ENCODE measurements at places on chromosomes 6 and 20. TPM values are rescaled to one million over a fixed set of nuclear protein-coding genes. Genes with fewer than 3 reads are reported as not detected.

DNA sequence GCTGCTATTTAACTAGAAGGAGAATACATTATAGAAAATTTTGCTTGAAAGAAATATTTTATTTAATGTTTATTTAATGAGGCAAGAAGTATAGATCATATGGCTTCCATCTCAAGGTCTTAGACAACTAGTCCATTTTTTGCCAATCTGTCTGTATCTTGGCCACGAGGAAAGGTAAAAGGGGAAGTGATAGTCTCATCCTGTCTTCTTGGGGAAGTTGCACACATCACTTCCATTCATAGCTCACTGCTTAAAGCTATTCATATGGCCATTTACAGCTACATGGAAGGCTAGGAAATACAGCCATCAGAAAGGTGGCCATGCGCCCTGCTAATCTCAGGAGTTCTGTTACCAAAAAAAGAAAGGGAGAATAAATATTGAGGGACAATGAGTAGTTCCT, 50.8 kb downstream of the METTL24 start:
- no peak for DNase-seq

DNA sequence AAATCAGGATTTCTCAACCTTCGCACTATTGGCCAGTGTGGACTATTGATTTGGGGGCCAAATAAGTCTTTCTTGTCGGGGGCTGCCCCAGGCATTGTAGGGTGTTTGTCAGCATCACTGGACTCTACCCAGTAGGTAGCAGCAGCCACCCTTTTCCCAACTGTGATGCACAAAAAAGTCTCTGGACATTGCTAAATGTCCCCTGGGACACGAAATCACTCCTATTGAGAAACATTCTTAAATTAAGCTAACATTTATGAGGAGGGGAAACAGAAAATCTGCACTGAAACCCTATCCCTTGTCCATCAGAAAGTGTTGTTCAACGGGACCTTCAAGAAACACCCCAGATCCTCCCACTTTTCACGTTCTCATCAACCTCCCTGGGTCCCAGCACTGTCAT, 54.2 kb downstream of the NFATC2 start:
- peak; percentile 16 for DNase-seq

DNA sequence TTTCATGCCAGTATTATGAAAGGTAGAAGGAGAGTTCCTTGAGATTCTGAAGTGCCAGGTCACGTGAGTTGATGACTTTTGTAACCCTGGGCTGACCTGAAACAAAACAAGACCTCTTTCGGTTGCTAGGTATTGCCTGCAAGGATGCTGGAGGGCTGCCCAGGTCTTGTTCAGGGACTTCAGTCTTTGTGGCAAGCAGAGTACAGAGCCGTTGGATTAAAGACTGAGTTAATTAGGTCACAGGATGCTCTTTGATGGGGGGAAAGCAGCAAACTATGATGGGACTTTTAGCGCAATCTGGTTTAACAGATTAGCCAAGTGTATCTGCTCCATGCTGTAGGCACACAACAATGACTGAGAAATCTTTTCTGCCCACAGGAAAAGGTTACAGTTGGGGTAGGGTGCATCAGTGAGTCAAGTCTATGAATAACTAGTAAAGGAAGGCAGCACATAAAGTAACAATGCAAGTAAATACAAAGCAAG, 12.8 kb upstream of the ELOVL5 start:
- DNase-seq = no peak

DNA sequence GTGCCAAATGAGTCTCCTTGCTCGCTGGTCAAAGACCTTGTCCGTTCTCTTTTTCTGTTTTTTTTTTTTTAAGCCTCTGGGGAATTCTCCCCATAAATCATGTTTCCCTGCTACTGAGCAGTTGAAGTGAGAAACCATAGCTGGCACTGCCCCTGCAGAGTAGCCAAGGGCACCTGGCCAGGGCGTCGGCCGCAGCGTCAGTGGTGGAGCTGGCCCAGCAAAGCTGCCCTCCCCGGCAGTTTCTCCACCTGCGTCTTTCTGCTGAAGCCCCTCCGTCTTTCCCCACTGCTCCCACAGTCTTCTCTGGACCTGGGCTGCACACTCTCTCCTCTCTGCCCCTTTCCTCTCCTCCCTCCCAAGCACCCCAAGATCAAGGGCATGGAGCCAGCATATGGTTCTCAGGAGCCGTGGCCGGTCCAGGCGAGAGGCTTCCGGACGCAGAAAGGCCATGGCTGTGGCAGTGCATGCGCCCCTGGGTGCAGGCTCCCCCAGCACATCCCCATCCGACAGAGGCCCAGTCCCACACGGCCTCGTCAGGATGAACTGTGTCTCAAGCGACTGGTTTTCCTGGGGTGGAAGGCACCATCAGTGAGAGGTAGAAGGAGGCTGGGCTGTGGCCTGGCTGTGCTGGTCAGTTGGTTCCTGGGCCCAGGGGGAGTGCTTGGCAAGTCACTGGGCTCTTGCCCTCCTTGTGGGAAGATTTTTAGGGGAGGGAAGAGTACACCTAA, 218.1 kb downstream of the ERMARD start:
- no peak for DNase-seq

GRCh38 chr6:34559651-34560365, 3.7 kb upstream of the SPDEF start:
- DNase-seq = no peak

- no peak for DNase-seq
Observed at GRCh38 chr6:75484535-75484934, 9.1 kb downstream of the FILIP1 start.

DNA sequence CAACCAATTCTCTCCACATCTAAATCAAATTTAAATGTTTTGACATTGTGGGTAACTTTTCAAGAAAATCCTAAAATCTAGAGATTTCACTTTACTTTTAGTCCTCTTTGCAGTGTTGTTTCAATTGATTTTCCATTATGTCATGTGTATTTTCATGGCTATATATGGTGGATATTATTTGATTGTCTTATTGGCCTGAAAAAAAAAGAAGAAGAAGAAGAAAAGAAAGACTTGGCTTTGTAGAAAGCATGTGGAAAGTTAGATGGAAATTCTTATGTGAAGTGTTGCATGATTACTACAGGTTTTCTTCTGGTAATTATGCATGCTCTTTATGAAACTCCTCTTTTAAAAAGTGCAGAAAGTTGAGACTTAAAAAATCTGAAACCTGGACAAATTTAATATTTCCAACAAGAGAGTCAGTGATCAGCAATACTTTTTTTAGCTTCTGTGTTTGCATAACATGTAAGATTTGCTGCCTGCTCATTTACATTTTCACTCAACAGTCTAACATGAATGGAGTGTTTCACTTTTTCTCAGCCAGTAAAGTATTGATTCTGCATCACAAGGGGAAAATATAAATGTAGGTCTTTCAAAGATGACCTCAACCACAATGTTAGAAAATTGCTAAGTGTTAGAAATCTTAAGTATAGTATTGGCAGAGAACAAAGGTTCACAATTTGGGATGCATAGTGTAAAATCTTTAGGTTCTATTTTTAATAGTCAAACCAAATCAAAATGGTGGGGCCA, 438.7 kb downstream of the BCKDHB start:
- DNase-seq = no peak

GRCh38 chr6:7432391-7433120, 42.9 kb downstream of the RIOK1 start:
- DNase-seq = no peak

- DNase-seq = peak; percentile 39
Observed at GRCh38 chr6:34656378-34657036, 40.1 kb downstream of the ILRUN start.

- DNase-seq = no peak
Observed at GRCh38 chr6:104613416-104614001, 246.2 kb downstream of the HACE1 start.

GRCh38 chr6:66421570-66421969, 714.5 kb upstream of the EYS start:
- no peak for DNase-seq

The PHF20 gene
- 56.7 TPM for total RNA-seq

The RXRB gene
- total RNA-seq = 78.2 TPM

The PPP1R3G gene
- total RNA-seq = 0.20 TPM

The SASH1 gene
- 12.1 TPM for total RNA-seq

The CRISP3 gene
- total RNA-seq = 7.0 TPM

The TSBP1 gene
- not detected for total RNA-seq

The LIN28B gene
- total RNA-seq = not detected

The COL11A2 gene
- 1.8 TPM for total RNA-seq

Data from Calu3 (cell line).